Hematopoietic multipotent progenitor cell treated with erythropoietin and hydrocortisone succinate and interleukin-3 and kit ligand, for 4 days (in vitro differentiated cells): ENCODE measurements at places on chromosomes 2 and 18.

DNA sequence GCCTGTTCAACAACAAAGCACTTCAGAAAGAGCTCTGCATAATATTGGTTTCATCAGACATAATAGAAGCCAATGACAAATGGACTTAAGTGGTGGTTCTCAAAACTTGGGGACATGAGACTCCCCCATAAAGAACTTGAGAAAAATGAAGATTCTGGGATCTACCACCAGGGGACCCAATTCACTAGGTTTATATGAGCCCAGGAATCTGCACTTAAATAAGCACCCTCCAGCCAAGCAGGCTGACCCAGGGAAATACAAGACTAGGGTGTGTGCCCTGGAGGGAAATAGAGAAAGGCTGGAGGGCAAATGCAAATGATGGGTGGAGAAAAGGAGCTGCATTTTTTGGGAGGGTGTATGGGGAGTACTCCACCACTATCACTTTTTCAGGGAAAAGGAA, 52.5 kb downstream of the SATB2 start:
- peak; percentile 28 for DNase-seq

DNA sequence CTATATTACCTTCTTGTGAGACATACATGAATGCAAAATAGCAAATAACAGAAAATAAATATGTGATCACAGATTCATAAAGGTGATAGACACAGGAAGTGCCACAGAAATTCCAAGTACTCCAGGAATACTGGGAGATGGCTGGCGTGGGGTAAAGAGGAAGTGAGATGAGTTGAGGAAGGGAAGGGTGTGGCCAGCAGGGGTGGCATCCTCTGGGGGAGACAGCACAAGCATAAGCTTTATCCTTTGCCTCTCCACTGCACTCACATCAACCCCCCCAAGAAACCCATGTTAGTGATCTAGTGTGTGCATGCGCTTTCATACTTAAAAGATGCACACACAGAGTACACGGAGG, 94.8 kb upstream of the B3GNT7 start:
- DNase-seq, result no peak

- DNase-seq, result no peak
These were observed 44.5 kb downstream of the SUMO1 start for GRCh38 chr2:202193881-202194353.

GRCh38 chr2:11491348-11491933, 25.5 kb upstream of the E2F6 start:
- DNase-seq, result no peak

DNA sequence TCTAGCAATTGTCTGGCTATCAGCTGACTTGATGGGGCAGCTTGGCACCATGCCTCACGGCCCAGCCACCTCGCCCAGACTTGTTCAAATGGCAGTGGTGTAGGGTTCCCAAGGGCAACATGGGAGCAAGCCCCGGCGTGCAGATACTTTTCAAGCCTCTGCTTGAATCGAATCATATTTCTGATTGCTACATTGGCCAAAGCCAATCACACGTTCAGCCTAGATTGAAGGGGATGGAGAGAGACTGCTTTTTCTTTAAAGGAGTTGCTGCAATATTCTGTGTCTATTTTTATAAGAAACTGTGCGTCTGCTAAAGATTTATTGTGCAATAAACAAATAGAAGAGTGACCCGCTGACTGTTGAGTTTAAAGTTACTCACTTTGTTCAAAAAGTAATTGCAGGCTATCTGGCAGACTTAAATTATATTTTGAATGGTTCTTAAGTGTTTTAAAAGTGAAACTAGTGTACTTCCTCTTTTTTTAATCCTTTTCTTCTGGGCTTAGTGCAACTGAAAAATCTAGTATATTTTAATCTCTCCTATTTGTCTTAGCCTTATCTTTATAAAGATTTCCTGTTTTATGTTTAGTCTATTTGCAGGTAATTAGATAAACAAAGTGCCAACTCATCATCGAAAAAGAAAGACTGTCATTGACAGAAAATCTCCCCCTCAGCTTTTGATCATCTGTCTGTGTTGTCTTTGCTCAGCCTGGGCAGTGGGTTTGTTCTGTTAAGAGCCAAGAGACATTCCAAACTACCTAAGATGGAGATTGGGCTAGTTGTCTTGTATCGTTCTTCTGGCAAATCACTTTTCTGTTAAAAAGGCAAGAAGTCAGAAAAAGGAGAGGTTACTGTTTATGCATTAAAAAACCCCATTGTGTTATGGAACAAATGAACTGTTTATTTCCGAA, 156.1 kb downstream of the TPGS2 start:
- peak; percentile 59 for DNase-seq
